Endothelial cell (in vitro differentiated cells): ENCODE measurements at places on chromosomes 16 and 17.

GRCh38 chr17:9331279-9332131 lies 244.1 kb downstream of the STX8 start:
- no peak for DNase-seq

DNA sequence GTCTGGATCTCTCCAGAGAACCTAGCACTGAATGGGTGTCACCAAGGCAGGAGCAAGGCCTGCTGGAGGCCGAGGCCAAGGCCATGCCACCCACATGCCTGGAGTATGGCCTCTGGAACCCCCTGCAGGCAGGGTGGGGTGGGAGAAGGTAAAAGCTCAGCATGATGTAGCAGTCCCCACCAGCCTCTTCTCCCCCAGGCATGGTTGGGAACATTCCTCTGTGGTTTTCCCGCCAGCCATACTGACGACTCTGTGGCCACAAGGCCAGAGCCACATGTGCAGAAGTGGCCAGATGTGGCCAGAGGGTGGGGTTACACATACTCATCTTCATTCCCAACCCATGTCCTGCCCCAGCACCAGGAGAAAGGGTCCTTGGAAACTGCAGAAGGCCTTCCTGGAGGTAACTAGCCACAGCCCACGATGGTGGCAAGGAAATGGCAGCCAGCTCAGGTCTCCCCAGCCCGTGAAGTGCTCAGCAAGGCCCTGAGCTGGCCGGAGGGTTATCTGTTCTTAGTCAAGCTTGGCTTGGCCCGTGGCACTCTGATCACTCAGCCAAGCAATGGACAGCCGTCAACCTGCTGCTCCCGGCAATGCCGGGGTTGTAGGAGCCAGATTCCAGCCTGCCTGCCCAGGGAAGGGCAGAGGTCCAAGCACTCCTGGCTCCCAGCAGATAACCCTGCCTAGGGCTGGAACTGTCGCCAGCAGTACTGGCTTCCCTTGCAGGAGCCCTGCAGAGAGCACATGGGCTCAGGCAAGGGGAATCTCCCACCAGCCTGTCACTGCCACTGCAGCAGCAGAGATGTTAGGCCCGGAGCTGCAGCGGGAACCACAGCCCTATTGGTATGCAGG lies 26.1 kb downstream of the HDAC5 start:
- DNase-seq = no peak

- peak; percentile 58 for DNase-seq
Observed at GRCh38 chr16:78503602-78504001, 404.1 kb downstream of the WWOX start.

DNA sequence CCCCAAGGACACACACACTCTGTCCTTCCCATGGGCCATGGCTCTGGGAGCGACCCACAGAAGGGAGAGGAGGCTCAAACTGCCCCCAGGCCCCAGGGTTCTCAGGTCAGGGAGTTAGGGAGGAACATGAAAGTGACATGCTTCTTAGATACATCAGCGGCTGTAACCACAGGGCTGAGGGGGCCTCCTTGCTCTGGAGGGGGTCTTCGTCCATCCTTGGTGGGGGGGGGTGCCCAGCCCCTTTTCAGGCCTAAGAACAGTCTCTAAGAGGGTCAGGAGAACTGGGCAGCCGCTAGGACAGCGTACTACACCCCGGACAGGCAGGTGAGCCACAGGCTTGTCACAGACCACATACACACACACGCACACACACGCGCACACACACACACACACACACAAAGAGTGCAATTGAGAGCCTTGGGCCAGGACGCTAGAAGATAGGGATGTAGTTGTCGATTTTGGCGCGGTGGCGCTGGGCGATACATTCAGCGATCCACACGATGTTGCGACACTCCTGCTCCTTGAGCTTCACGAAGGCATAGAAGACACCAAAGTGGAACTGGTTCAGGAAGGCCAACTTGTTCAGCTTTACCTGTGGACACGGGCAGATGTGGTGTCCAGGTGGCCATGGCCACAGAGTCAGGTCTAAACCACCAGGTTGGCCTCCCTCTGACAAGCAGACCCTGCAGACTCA lies 7.3 kb downstream of the HSD11B2 start:
- no peak for DNase-seq

DNA sequence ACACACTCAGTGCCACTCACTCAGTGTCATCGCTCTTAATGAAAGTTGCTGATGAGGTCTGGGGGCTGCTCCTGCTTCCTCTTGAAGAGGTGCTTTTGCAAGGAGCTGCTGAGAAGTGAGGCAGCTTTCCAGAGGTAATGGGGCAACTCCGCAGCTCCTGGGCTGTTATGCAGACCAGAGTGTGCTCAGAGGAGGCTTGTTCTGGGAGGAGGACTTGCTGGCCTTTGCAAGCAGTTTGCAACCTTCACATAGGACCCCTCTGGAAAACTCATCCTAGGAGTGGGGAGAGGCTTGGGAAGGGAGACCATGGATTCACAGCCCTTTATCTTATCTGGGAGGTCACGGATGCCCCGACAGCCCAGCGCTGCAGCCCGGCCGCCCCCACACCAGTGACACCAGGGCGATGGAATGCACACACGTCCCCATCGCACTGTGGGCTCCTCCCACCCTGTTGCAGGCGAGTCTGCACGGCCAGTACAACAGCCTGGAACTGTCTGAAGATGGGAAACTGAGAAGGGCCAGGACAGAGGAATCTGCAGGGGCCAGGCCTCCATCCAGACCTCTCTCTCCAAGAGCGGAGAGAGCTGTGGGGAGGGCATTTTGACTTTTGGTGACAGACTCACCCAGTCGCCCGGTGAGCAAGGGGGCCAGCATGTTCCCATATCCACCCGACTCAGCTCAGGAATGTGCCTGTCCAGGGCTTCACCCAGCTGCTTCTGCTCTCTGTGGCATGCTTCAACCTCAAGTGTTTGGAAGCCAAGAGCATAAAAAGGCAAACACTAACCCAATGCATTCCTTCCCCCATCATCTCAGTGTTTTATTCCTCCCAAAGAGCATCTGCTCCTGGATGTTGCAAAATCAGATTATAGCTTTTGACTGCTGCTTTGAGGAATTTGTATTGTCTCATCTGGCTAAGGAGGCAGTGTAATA lies 78.6 kb upstream of the ZNF469 start:
- DNase-seq = no peak
